T-helper 17 cell (primary cell): ENCODE measurements at places on chromosomes 1 and 21.

GRCh38 chr1:8790478-8790877 lies 27.0 kb downstream of the RERE start:
- no peak overlapping the region for H3K27ac ChIP-seq
- no peaks in the 10 kb centered on the region for H3K27me3 ChIP-seq
- DNase-seq = no peak
- no peak overlapping the region for H3K4me3 ChIP-seq
- H3K4me1 ChIP-seq = peaks cover 9% of the 10 kb centered on the region

GRCh38 chr1:2840036-2840809 lies 38.7 kb upstream of the TTC34 start:
- H3K27ac ChIP-seq = peak overlapping the region; percentile 84
- peaks cover 11% of the 10 kb centered on the region for H3K4me1 ChIP-seq
- peaks cover under 1% of the 10 kb centered on the region for H3K36me3 ChIP-seq
- H3K4me3 ChIP-seq = peak overlapping the region; percentile 60
- H3K27me3 ChIP-seq = no peaks in the 10 kb centered on the region

GRCh38 chr1:19484338-19484797 lies 971 bp downstream of the CAPZB start:
- peaks cover 66% of the 10 kb centered on the region for H3K4me1 ChIP-seq
- H3K27me3 ChIP-seq = no peaks in the 10 kb centered on the region
- peaks cover 5% of the 10 kb centered on the region for H3K36me3 ChIP-seq
- DNase-seq = no peak
- H3K27ac ChIP-seq = peak overlapping the region; percentile 96
- peak overlapping the region; percentile 97 for H3K4me3 ChIP-seq

- peaks cover 38% of the 10 kb centered on the region for H3K4me1 ChIP-seq
- H3K4me3 ChIP-seq = no peak overlapping the region
- H3K27me3 ChIP-seq = no peaks in the 10 kb centered on the region
- H3K27ac ChIP-seq = peak overlapping the region; percentile 83
Measured at GRCh38 chr1:13803546-13804239, 103.7 kb downstream of the PRDM2 start.

- peaks cover 2% of the 10 kb centered on the region for H3K4me1 ChIP-seq
- H3K4me3 ChIP-seq = no peak overlapping the region
- no peaks in the 10 kb centered on the region for H3K36me3 ChIP-seq
- H3K27ac ChIP-seq = no peak overlapping the region
- no peak for DNase-seq
Measured at GRCh38 chr1:20470194-20470593, 15.8 kb downstream of the CAMK2N1 start.

- H3K4me1 ChIP-seq = no peaks in the 10 kb centered on the region
- no peak overlapping the region for H3K4me3 ChIP-seq
- no peak overlapping the region for H3K27ac ChIP-seq
- H3K27me3 ChIP-seq = no peaks in the 10 kb centered on the region
Measured at GRCh38 chr1:177933881-177934280, 36.0 kb downstream of the SEC16B start.

GRCh38 chr1:207115269-207115668 lies 11.2 kb downstream of the C4BPA start:
- H3K4me1 ChIP-seq = no peaks in the 10 kb centered on the region
- H3K27me3 ChIP-seq = peaks cover 11% of the 10 kb centered on the region
- DNase-seq = no peak
- H3K27ac ChIP-seq = no peak overlapping the region
- no peak overlapping the region for H3K4me3 ChIP-seq
- H3K36me3 ChIP-seq = no peaks in the 10 kb centered on the region

GRCh38 chr1:165639821-165640623 lies 9.0 kb downstream of the MGST3 start:
- no peaks in the 10 kb centered on the region for H3K27me3 ChIP-seq
- no peak overlapping the region for H3K4me3 ChIP-seq
- H3K27ac ChIP-seq = no peak overlapping the region
- H3K4me1 ChIP-seq = peaks cover 5% of the 10 kb centered on the region

- no peak overlapping the region for H3K27ac ChIP-seq
- H3K4me1 ChIP-seq = peaks cover 2% of the 10 kb centered on the region
- H3K27me3 ChIP-seq = no peaks in the 10 kb centered on the region
- H3K4me3 ChIP-seq = no peak overlapping the region
Measured at GRCh38 chr1:59846209-59846894, 31.6 kb downstream of the HOOK1 start.

DNA sequence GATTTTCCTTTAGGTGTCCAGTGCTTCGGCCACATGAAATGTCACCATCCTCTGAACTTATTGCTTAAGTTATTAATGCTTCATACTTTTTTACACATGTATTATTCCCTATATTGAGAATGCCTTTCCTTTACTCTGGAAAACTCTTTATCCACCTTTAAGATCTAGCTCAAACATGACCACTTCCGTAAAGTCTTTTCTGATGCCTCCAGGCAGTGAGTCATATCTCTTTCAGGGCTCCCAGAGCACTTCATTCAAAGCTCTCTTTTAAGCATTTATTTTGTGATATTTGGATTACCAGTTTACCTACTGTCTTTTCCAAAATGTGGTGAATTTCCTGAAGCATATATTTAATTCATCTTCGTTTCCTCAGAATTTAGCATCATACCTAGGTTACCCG lies 178.9 kb downstream of the HS2ST1 start:
- no peak overlapping the region for H3K27ac ChIP-seq
- H3K36me3 ChIP-seq = peaks cover 5% of the 10 kb centered on the region
- H3K27me3 ChIP-seq = no peaks in the 10 kb centered on the region
- H3K4me3 ChIP-seq = no peak overlapping the region
- peaks cover 5% of the 10 kb centered on the region for H3K4me1 ChIP-seq
- no peak for DNase-seq

GRCh38 chr1:190479050-190479397 lies 1.4 kb upstream of the BRINP3 start:
- H3K27ac ChIP-seq = no peak overlapping the region
- H3K27me3 ChIP-seq = peaks cover 16% of the 10 kb centered on the region
- H3K36me3 ChIP-seq = no peaks in the 10 kb centered on the region
- peaks cover 2% of the 10 kb centered on the region for H3K4me1 ChIP-seq

GRCh38 chr1:179786815-179787685 lies 44.0 kb downstream of the FAM163A start:
- no peak overlapping the region for H3K4me3 ChIP-seq
- H3K27me3 ChIP-seq = peaks cover 24% of the 10 kb centered on the region

- peaks cover 2% of the 10 kb centered on the region for H3K36me3 ChIP-seq
- peak overlapping the region; percentile 43 for H3K4me3 ChIP-seq
- no peaks in the 10 kb centered on the region for H3K27me3 ChIP-seq
- H3K27ac ChIP-seq = no peak overlapping the region
Measured at GRCh38 chr1:149997585-149998262, 12.8 kb downstream of the OTUD7B start.

GRCh38 chr21:45276596-45276995 lies 11.1 kb downstream of the POFUT2 start:
- peaks cover 3% of the 10 kb centered on the region for H3K36me3 ChIP-seq
- H3K27me3 ChIP-seq = no peaks in the 10 kb centered on the region
- no peak overlapping the region for H3K27ac ChIP-seq
